ENCODE measurements at places on chromosomes 13 and 19. TPM values are rescaled to one million over a fixed set of nuclear protein-coding genes. Genes with fewer than 3 reads are reported as not detected.

SOX1 gene
- total RNA-seq, result not detected

ADGRE3 gene
- not detected for total RNA-seq

MUC16 gene
- not detected for total RNA-seq

SYNGR4 gene
- not detected for total RNA-seq

TUBB4A gene
- total RNA-seq, result not detected

WDR87 gene
- total RNA-seq, result under 0.01 TPM

ZNF98 gene
- total RNA-seq, result not detected

NCAN gene
- under 0.01 TPM for total RNA-seq

KLK12 gene
- total RNA-seq, result not detected

IGSF23 gene
- total RNA-seq, result 0.17 TPM

ZNF93 gene
- 5.1 TPM for total RNA-seq

CYP2F1 gene
- not detected for total RNA-seq

ZNF841 gene
- 23.5 TPM for total RNA-seq

OR10H1 gene
- not detected for total RNA-seq

PSG2 gene
- total RNA-seq, result 0.50 TPM

THAP8 gene
- 4.5 TPM for total RNA-seq

ASPDH gene
- not detected for total RNA-seq

NAT14 gene
- total RNA-seq, result 20.8 TPM

KLK10 gene
- total RNA-seq, result not detected

CEACAM4 gene
- total RNA-seq, result not detected

SIGLEC7 gene
- total RNA-seq, result not detected

C13orf42 gene
- total RNA-seq, result not detected

APOC4 gene
- total RNA-seq, result not detected

TUBA3C gene
- not detected for total RNA-seq

ATP4B gene
- not detected for total RNA-seq

OR7C1 gene
- not detected for total RNA-seq

MRPL34 gene
- total RNA-seq, result 38.4 TPM

FRY gene
- 24.3 TPM for total RNA-seq

PLPP2 gene
- total RNA-seq, result 76.9 TPM

ICAM5 gene
- total RNA-seq, result 2.6 TPM

CD22 gene
- not detected for total RNA-seq

ZNF625 gene
- 14.5 TPM for total RNA-seq

ZNF256 gene
- 3.3 TPM for total RNA-seq

DKKL1 gene
- total RNA-seq, result 0.44 TPM

NKG7 gene
- total RNA-seq, result not detected

METTL21C gene
- not detected for total RNA-seq

FBXO17 gene
- total RNA-seq, result 28.1 TPM

DMPK gene
- total RNA-seq, result 94.1 TPM

PEX11G gene
- total RNA-seq, result 4.3 TPM

IGFL2 gene
- total RNA-seq, result not detected

MEIS3 gene
- total RNA-seq, result 61.9 TPM

DCT gene
- 0.17 TPM for total RNA-seq

KIR2DL4 gene
- not detected for total RNA-seq

CPAMD8 gene
- 3.5 TPM for total RNA-seq

ZFP82 gene
- total RNA-seq, result 8.9 TPM

ZNF835 gene
- 1.2 TPM for total RNA-seq

TRAPPC6A gene
- 8.3 TPM for total RNA-seq

PROZ gene
- total RNA-seq, result not detected

SYT3 gene
- total RNA-seq, result under 0.01 TPM

PRTN3 gene
- total RNA-seq, result not detected

IRGC gene
- total RNA-seq, result not detected

ZNF546 gene
- 7.0 TPM for total RNA-seq

KLK2 gene
- total RNA-seq, result not detected

RNF113B gene
- total RNA-seq, result not detected

PRX gene
- total RNA-seq, result 2.2 TPM

C19orf67 gene
- total RNA-seq, result 0.17 TPM

KMT2B gene
- 10.9 TPM for total RNA-seq

PSMD8 gene
- 326 TPM for total RNA-seq
